Iris pigment epithelial cell (primary cell): ENCODE measurements at places on chromosomes 2 and 18.

- DNase-seq = peak; percentile 68
Observed at GRCh38 chr2:217886720-217887309, 116.0 kb downstream of the TNS1 start.

- no peak for DNase-seq
Observed at GRCh38 chr18:68480196-68480595, 234.7 kb downstream of the TMX3 start.

- DNase-seq = no peak
Observed at GRCh38 chr2:181421131-181421458, 36.1 kb upstream of the ITGA4 start.

DNA sequence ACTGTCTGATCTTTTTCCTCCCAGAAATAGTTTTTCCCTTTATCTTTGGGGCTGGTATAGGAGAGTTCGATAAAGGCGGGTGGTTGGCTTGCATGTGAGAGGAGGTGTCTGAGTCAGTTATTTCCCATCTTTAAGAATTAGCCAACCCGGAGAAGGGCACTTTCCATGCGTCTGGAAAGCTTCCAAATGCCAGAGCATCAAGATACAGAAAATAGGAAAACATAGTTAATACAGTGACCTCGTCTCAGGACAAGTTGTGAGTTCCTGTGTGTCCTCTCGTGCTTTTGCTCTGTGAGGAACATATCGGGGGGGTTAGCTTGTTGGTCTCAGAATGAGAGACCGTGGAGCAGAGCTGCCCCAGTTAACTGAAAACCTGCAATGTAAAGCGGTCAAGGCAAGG lies 18.7 kb upstream of the PUM2 start:
- DNase-seq = no peak

GRCh38 chr18:8140841-8141501 lies 468.3 kb upstream of the RAB12 start:
- DNase-seq = peak; percentile 93

DNA sequence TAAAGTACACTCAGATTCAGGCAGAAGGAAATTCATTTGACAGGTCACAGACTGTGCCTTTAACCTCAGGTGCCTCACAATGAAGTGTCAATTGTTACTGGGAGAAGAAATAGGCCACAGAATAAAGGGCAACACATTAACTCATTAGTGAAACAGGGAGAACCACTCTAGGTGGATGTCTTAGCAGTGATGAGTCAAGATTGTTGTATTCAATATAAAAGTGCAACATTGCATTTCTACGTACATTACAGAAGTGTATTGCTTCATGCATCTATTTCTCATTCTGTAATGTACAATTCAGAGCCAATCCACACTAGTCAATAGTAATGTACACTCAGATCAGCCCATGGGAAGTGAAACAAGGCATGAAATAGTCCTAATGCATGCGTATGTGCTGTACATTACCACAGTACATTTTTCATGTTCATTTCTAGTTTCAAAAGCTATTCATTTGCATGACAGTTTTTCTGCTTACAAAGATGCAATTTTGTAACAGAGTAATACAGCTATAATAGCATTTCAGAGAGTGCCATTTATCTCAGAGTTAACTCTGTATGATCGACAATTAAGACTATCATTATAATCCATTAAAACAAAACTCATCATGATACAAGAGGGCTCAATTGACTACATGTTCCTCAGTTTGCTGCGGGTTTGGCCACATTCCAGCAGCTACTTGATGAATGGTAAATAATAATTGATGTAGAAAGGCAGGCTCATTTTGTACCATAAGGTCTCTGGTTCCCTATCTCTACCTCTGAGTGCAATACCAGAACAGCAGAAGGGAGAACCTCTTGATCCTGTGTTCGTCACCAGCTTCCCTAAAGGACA lies 12.2 kb upstream of the ARL5A start:
- DNase-seq = no peak

DNA sequence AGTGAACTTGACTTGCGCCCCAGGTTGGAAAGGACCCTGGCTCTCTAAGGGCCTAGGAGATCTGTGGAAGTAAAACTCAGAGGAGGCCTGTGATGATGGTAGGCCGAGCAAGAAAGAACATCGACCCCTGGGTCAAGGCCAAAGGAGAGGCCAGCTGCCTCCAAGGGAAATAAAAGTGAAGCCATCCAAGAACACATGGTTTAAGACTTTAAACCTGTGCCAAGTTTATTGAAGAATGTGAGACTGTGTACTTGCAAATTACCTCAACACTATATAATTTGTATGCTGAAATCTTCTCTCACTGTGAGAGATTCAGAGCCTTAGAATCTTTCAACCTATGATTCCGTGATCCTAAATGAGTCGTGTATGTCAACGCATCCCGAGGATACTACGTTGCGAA lies 40.7 kb upstream of the COBLL1 start:
- peak; percentile 70 for DNase-seq
